Stimulated activated CD4-positive, alpha-beta T cell treated with anti-CD3 and anti-CD28 coated beads, Interleukin-4, amount 100 ng/mL, for 1 hour (primary cell): ENCODE measurements at places on chromosomes 1 and 21.

- DNase-seq, result no peak
Measured at GRCh38 chr1:208479435-208479834, 235.3 kb upstream of the PLXNA2 start.

- peak; percentile 87 for DNase-seq
Measured at GRCh38 chr1:9110669-9111356, 18.1 kb downstream of the GPR157 start.

GRCh38 chr1:76841460-76841859, 25.8 kb upstream of the ST6GALNAC5 start:
- DNase-seq, result no peak

DNA sequence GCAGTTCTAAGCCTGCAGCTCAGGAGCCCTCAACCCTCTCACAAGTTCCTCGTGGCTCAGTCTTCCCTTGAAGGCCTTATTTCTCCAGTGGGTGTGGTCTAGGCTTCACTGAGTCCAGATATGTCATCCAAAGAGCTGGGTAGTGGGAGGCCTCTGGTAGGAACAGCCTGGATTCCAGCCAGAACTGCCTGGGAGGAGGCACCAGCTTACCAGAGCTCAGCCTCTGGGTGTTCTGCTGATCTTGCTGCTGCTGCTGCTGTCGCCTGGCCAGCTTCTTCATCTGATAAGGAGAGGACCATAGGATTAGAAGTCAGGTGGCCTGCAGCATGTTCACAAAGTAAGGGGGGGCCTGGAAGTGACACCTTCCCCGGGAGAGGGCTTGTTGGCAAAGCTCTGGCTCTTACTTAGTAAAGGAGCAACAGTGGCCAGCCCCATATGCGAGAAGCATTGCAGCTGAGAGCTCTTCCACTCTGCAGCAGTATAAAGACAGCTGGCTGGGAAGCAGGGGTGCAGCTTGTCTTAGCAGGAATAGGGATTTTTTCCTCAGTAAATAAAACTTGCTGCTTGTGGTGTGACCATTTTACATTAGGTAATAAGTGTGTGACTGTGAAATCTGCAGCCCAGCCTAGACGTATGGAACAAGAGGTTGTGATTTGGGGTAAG, 148.5 kb downstream of the LMX1A start:
- no peak for DNase-seq

GRCh38 chr1:15337656-15338402, 71.9 kb upstream of the EFHD2 start:
- no peak for DNase-seq

DNA sequence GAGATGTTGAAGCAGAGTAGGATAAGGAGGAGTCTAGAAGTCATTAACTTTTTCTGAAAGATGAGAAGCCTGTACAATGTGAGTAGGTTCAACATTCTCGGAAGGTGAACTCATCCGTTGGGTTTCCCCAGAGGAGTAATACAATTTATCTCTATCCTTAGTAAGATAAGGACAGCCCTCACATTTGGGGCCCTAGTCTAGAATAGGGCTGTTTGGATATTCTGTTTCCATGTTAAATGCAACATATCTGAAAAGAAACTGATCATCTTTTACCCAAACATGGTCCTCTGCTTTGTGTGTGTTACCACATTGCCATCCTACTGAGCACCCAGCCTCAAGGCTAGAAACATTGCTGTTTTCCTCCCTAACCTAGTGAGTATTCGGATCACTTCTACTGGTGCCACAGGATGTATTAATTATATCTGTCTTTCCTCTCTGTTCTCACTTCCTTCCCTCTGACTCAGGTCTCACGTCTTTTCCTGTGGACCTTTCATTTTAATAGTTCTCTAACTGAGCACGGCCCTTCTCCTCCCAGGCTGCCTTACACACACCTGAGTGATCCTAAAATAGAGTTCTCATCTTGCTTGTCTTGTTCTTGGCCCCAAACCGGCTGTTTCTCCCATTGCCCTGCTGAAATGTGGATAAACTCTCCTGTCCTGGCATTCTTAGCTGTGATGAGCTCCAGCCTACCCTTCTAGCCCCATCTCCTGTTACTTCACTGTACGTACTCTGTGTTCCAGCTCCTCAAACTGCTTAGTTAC, 91.7 kb downstream of the CDC14A start:
- no peak for DNase-seq

- no peak for DNase-seq
Measured at GRCh38 chr21:24895885-24896734, 711.2 kb downstream of the MRPL39 start.

GRCh38 chr1:231628207-231628876, 1.8 kb downstream of the DISC1 start:
- peak; percentile 59 for DNase-seq

GRCh38 chr1:183223467-183223866, 37.4 kb downstream of the LAMC2 start:
- DNase-seq, result no peak

DNA sequence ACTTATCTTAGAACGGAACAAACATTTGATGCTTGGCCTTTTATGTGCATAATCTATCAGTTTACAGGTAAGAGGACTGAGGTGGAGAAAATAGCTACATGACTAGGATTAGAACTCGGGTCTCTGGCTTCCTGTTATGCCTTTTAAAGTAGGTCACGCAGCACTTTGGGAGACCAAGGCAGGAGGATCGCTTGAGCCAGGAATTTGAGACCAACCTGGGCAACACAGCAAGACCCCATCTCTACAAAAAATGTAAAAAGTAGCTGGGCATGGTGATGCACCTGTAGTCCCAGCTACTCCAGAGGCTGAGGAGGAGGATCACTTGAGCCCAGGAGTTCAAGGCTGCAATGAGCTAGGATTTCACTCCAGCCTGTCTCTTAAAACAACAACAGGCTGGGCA, 81.9 kb upstream of the AKT3 start:
- no peak for DNase-seq

DNA sequence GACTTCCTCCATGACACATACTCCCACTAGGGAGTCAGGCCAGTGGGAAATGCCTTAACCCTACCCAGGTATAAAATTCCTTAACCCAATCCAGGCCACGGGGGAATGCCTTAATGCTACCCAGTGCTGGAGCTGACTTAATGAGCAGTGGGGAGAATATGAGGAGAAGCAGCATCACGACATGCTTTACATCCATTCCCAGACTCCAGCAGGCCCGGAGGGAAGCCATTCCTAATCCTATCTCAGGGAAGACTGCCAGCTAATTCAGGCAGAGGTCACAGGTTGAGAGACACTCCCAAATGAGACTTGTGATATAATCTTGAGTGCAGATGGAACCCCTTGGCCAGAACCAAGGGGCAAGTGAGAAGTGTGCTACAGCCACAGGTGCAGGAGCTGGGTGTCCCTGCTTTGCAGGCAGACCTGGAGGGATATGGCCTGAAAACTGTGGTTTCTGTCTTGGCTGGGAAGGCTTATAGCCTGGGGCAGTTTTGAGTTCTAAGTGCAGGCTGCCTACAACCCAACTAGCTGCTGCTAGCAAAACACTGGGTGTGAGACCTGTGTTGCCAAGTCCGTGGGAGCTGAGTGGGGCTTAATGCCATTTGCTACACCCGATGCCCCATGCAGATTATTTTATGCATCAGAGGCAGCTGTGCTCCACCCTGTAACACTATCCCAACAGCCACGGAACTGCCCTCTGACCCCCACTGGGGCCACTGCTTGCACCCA, 45.1 kb upstream of the GUCA2A start:
- no peak for DNase-seq

DNA sequence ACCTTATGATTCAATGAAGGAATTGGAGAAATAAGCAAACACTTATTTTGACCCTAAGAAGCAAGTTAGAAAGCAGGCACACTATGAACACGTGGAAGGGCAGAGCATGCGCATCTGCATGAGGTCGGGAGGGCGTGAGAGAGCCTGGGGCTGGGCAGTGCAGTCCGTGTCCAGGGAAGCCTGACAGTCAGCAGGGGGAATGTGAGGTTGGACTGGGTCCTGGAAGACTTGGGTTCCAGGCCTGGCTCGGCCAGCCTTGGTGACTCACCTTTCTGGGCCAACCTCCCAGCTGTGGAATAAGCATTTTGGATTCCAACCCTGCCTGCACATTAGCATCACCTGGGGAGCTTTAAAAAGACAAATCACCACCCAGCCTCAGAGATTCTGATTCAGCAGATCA, 26.6 kb upstream of the LMX1A start:
- DNase-seq, result no peak

DNA sequence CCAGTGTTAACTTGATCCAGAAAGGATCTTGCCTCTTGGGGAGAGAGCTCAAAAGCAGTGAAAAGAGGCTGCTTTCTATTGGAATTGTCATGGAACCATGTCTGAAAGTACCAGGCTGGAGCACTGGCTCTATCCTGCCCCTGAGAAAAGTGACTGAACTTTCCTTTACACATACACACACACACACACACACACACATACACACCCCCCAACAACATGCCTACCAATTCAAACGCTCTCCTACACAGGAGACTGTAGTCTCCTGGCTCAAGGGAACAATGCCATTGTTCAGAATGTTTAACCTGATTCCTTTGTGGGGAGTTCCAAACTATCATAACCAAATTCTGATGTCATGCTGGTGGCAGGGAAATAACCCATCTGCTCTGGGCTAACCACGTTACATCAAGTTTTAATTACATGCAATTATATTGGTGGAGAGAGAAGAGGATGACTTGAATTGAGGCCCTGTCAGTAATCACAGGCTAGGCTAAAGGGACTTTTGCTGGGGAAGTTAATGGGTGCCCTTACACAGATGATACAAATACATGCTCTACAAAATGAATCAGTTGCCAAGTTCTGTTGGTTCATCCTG, 52.3 kb upstream of the DUSP10 start:
- DNase-seq, result no peak

- DNase-seq, result no peak
Measured at GRCh38 chr21:46096596-46097335, 1.1 kb upstream of the COL6A2 start.

DNA sequence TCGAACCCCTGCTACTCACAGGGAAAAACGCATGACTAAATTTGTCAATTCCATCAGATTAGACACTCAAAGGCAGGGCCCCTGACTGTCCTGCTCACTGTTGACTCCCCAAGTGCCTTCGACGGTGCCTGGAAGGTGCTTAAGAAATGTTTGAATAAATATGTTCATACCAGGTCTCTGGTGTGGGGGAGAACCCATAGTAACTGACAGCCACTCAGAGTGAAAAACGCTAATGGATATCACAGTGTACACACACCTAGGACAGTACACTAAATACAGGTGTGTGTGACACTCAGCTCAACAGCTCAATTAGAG, 39.7 kb upstream of the WASF2 start:
- DNase-seq, result no peak

DNA sequence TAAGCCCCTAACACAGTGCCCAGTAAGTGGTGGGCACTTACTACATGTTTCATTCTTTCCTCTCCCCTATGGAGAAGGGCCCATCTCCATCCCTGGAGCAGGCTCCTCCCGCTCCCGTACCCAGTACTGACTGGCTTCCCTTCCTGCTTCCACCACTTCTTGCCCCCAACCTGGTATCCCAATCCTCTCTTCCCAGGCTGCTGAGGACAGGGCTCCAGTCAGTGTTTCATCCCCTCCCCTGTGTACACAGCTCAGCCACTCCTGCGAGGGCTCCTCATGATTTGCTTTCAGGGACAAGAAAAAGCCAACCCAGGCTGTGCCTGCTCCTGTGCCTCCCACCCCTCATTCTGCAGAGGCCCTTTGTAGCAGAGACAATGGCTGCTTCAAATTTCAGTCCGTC, 20.8 kb upstream of the ETV3 start:
- DNase-seq, result no peak

GRCh38 chr1:54952950-54953718, 27.3 kb upstream of the TMEM61 start:
- DNase-seq, result no peak

DNA sequence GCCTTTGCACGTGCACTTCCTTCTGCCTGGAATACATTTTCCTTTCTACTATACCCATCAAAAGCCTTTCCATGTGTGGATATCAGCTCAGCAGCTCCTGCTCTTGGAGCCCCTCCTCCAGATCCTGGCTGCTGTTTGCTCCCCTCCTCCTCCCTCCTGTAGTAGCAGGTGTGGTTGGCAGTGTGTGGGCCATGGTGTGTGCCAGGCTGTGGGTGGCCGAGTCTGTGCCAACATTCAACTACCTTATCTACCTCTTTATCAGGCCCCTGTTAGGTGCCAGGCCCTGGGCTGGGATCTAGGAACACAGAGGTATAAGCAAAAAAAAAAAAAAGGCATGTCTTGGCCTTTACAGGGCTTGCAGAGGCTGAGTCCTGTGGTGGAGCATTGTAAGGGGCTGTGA, 180.6 kb upstream of the JUN start:
- DNase-seq, result no peak

GRCh38 chr1:96772972-96773371, 51.4 kb downstream of the PTBP2 start:
- no peak for DNase-seq

DNA sequence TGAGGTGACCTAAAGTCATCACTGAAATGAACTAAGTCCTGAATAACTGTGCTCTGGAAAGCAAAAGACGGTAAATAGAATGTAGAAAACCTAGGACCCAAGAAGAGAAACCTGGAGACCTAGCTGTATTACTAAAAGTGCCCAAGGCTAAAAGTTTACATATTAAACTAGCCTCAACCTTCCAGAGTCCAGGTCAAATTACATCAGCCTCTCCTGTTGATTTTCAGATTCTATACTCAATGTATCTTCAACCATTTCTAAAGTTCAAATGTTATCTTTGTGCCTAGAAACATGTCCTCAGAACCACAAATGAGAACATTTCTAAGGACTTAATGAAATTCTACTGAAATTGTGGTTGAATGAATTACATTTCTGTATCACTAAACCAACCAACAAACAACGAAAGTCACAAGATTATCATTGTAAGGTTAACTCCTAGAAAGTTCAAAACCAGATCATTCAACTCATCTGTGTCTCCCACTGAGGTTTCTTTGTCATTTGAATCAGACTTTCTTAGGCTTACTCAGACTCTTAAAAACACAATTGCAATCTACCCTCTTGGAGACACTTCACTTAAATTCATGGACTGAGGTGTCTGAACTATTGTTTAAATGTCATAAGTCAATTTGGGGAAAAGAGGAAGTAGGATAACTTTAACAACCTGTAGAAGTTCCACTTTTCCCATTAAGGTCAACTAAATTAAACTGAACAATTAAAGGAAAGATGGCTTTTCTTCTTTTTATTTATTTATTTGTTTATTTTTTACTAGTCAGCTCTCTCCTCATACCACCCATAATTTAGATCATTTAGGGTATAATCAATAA, 207.7 kb downstream of the BARHL2 start:
- DNase-seq, result no peak

DNA sequence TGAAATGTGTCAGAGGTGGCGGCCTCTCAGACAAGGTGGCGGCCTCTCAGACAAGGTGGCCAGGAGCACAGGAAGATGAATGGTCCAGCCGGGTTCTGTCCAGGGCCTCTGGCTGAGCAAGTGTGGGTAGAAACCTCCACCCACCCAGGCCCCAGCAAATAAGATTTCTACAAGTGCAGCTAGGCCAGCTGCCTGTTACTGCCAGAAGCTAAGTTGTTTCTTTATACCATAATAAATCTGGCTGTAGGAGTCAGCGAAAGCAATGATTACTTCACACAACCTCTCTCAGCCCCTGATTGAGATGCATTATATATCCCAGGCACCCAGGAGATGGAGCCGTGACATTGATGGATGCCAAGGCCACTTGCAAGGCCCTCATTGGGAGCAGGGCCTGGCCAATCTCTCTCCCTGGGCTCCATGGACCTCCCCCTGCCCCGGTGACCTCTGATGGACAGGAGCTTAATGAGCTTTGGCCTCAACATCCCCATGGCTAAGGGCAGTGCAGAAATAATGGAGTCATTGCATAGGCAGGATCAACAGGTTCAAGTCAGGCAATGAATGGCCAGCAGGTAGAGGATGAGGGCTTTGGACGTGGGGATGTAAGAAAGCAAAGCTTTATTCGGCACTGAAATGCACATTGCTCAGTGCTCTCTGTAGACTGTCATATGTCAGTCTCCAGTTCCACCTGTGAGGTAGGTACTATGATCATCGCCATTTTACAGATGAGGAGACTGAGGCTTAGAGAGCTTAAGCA, 92.9 kb downstream of the PTPRU start:
- no peak for DNase-seq
